ENCODE measurements at places on chromosomes 1 and 21.

DNA sequence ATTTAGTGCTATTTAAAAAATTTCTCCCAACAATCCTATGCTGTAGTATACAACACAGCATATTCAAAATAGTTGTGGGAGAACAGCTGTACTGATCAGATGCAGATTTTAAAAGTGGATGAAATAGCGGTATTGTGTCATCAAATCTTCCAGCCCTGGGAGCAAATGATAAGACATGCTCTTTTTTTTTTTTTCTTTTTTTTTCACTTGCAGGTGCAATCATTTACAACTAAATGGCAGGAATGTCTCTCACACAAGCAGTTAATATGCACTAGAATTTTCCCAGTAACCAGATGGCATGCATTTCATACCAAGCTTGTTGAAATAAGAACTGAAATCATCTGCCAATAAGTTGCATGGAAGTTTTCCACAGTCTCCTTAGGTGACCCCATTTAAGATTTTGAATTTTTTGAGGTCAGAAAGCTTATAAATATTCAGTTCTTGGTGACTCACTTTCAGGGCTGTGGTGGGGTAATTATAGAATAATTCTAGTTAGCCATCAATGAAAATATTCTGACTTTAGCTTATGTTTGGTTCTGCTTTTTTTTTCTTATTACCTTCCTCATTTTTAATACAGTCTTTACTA is 623.9 kb upstream of the NR5A2 start:
- DNase-seq, result no peak

- no peak for DNase-seq
These were observed 192.8 kb downstream of the FCRL5 start for GRCh38 chr1:157359314-157360022.

GRCh38 chr1:61013946-61014667 is 68.3 kb upstream of the NFIA start:
- no peak for DNase-seq

- DNase-seq, result no peak
These were observed 24.5 kb downstream of the ELF3 start for GRCh38 chr1:202034683-202035462.

- DNase-seq, result no peak
These were observed 298.1 kb upstream of the POU3F1 start for GRCh38 chr1:38344716-38345115.

DNA sequence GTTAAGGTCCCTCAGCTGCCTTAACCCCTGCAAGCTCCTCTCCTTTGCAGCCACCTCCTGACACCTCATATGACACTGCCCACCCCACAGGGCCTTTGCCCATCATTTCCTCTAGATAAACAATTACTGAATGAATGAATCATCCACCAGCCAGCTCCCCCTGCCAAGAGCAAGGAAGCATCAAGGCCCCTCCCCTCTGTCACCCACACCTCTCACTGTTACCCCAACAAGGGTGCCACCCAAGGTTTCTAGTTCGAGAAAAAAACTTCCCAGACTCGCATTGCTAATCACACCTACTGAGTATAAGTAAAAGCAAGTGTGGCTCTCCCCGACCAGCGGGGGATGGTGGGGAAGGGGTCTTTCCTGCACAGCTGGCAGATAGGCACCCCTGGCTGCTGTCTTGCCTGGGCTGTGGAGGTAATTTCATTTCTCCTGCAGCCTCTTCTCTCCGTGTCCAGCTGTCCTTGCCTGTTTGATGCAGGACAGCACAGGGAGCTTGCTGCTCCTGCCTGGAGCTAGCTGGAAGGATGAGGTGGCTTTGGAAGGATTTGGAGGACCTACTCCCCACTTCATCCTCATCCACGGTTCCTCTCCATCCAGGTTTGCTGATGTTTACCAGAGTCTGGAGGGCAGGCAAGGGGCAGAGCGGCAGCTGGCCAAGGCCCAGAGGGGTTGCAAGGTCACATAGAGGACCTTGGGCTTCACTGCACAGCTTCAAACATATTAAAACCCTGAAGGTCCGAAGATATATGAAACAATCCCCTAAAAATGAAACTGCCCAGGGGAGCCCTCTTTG is 33.1 kb upstream of the LBR start:
- DNase-seq, result no peak
